Kidney capillary endothelial cell (primary cell): ENCODE measurements at places on chromosomes 6 and 20.

DNA sequence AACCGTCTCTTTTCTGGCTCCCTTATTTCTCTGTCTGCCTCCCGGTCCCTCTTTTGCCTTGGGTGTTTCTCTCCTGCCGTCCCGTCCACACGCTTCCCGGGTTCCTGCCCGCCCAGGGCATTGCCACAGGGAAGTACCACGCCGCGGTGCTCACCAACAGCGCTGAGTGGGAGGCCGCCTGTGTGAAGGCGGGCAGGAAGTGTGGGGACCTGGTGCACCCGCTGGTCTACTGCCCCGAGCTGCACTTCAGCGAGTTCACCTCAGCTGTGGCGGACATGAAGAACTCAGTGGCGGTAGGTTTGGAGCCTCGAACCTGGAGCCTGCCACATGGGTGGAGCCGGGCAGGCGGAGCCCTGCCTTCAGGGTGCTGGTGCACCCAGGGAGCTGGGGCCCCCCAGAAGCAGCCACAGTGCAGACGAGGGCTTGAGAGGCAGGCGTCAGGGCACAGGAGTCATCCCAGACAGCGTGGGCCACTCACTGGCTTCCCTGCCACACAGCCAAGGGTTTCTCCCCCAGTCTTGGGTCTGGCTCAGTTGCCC is 21.3 kb downstream of the NPEPL1 start:
- DNase-seq = no peak

DNA sequence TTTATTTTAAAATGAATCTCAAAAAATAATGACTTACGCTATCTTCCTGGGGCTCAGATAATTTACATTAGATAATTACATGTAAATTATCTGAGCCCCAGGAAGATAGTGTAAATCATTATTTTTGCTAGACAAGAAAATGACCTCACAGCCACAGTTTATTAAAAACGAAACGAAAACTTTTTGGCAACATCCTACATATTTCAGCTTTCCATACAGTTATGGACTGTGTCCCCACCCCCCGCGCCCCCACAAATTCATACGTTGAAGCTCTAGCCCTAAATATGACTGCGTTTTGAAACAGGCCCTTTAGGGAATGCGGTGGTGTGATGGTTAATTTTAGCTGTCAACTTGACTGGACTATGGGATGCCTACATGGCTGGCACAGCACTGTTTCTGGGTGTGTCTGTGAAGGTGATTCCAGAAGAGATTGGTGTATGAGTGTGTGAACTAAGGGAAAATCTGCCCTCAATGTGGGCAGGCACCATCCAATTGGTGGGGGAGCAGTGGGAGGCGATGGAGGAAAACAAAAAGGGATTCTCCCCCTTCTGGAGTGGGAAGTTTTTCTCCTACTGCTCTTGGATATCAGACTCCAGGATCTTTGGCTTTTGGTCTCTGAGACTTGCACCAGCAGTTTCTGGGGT is 52.6 kb downstream of the TRPC4AP start:
- no peak for DNase-seq

DNA sequence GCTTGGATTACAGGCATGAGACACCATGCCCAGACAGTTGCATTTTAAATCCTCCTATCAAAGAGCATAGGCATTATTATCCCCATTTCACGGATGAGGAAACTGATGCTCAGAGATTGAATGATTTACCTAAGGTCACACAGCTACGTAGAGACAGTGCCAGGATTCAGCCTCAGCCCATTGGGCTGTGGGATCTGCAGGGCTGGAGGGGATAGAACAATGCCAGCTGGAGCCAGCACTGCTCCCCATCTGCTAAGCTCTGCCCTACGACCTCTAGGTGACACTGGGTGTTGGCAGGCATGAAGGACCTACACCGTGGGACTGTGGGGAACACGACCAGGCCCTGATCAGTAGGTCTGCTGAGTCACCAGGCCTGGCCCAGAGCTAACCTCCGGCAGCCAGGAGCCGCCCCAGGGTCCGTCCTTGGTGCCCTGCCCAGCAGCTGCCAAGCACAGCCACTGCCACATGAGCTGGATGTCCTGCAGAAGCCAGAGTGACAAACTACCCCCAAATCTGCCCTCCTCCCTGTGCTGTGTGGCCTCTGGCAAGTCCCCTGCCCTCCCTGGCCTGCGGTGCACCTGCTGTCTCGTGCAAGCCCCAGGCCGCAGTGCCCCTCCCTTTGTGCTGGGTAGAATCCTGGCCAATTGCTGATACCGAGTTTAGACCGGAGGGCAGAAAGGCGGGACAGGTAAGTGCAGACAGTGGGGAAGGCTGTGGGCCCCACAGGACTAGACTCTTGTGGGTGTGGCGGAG is 47.6 kb upstream of the PTGIS start:
- no peak for DNase-seq

DNA sequence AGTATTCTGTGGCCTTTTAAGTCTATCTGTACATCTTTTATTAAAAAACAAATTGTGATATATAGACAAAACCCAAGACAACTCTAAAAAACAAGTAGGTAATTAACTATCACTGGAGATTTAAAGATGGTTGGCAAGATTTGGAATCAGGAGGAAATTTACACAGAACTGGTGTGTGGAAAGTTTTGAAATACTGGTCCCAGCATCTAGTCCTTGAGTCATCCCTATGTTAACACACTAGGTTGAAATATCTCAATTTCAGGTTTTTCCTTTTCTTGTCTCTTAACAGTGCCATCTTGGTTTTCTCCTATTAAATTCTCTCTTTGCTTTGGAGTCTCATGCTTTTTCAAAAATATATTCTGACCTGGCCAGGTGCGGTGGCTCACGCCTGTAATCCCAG is 27.5 kb downstream of the SASH1 start:
- DNase-seq = no peak

- DNase-seq = no peak
These were observed 61.0 kb upstream of the CDH4 start for GRCh38 chr20:61191096-61191495.

- peak; percentile 62 for DNase-seq
These were observed 41.8 kb upstream of the LAMA4 start for GRCh38 chr6:112296122-112296521.

GRCh38 chr20:2237059-2237458 is 58.7 kb upstream of the TGM3 start:
- no peak for DNase-seq

DNA sequence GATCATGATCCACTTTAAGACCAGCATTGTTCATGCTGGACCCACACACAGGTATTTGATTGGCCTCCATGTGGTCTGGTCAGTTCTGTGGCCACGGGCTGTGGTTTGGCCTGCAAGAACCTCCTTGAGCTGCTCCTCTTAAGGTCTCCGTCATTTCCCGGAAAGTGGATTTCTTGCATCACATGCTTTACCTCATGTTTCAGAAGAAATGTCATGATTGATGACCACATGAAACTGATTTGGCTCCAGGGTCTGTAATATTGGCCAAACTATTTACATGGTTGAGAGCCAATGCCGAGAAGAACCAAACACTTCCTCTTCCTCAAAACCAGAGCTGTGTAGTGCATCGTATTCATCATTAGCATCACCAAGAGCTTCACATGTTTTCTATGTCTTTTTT is 13.2 kb upstream of the RSPH3 start:
- no peak for DNase-seq

- DNase-seq = no peak
These were observed 605 bp downstream of the CDC5L start for GRCh38 chr6:44388135-44388487.

DNA sequence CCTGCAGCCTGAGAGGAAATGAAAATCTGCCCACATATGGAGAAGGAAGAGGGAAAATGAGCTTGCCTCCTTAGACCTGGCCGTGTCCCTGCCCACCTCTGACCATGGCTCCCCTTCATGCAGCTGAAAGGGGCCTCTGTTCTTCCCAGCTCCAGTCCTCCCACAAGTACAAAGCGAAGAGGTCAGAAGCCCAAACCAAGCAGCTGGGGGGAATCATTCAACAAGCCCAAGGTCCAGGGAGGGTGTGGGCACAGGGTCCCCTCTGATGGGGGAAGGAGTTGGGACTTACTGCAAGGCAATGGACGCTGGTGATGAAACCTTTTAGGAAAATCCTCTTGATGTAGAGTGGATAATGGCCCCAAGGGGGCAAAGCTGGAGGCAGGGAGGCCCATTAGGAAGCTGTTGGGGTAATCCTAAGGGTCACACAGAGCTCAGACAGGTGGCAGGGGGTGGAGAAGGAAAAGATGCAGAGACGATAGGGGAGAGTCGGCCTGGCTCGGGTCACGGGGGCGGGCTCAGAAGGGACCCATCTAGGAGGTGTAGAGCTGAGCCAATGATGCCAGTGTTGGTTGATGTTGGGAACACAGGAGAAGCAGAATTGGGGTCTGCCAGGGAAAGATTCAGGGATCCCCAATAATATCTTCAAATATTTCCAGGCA is 16.1 kb upstream of the GRM4 start:
- DNase-seq = no peak

- DNase-seq = no peak
These were observed 19.1 kb upstream of the IRF4 start for GRCh38 chr6:372336-372911.

- DNase-seq = no peak
These were observed 93.8 kb upstream of the CD93 start for GRCh38 chr20:23179766-23180403.

GRCh38 chr20:48822879-48823385 is 4.9 kb downstream of the PREX1 start:
- DNase-seq = no peak

DNA sequence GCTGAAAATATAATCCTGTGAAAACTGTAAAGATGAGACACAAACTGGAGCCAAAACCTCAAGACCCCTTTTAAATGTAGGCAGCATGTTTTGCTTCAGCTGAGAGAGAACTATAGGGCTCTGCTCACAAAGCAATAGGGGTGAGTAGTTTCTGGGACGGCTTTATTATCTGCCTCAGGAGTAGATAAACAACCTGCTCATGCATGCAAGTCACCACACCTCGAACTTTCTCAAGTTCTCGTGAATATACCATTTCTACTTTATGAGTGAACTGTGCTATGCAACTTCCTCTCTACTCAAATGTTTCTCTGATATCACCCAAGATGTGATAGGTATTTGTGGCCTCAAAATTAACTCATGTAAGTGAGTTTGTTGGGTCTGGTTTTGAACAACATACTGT is 7.5 kb upstream of the OOEP start:
- DNase-seq = no peak

- no peak for DNase-seq
These were observed 73.2 kb downstream of the TRERF1 start for GRCh38 chr6:42378536-42378935.

- no peak for DNase-seq
These were observed 227.4 kb upstream of the PLN start for GRCh38 chr6:118320652-118321051.

- DNase-seq = peak; percentile 90
These were observed at the start of gene IFT52 for GRCh38 chr20:43590392-43591303. TSS of gene IFT52 (plus strand) at chr20:43590937. CDS start at chr20:43594699, 3,762 bp downstream.

DNA sequence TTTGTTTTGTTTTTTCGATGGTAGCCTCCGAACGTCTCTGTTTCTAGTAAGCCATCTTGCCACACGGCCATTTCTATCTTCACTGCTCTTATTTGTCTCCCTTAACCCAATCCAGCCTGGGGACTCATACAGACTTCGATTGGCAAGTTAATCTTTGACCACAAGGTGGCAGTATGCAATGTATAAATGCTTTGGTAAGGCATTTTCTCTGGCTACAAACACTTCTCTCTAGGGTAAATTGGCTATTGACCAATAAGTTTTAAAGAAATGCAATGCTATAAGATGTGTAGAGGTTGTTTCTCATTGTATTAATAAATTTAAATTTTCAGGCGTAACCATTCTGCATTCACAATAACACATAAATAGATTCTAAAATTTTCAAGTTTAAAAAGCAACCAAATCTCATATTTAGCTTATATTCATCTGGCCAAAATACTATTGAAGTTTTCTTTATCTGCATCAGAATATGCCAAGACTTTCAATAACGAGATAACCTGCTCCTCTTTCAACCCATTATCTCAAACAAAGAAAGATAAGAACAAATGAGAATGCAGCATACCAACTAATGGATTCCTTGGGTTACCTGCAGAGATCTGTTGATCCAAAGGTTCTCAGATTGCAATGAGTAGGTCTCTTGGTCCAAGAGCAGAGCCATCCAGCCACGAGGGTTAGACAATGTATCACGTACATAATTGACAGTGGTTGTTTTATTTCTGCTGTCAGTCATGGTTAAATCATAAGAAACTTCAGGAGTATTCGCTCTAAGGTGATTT is 231.9 kb downstream of the PKHD1 start:
- DNase-seq = peak; percentile 42

DNA sequence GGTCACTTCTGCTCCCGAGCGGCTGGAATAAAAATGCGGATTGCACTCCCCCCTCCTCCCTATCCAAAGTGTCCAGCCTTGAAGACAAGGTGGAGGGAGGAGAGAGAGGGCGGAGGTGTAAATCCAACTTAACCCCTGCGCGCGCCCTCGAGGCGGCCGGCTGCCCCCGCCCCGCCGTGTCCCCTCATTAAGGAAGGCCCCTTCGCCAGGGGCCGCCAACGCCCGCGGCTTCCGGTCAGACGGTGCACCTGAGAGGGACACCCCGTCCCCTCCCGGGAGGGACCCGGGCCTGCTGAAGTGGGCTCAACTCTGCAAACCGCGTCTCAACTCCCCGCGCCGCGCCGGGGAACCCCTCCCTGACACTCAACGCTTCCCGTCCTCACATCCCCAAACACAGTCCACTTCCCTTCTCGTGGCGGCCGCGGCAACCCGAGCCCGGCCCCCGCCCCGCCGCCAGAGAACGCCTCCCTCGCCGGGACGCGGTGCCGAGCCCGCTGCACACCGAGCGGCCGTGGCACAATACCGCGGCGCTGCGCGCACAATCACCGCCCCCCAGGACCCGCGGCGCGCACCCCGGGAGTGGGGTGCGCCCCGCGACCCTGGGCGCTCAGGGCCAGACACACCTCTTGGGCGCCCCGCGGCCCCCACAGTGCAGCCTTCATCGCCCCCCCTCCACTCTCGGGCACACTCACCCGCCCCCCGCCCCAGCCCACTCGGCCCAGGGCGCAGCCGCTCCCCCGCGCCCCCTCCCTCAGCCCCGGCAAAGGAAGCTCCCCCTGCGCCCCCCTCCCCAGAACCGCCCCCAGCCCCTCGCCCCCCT is 102.5 kb downstream of the NOL4L start:
- peak; percentile 16 for DNase-seq

- DNase-seq = no peak
These were observed 96.1 kb upstream of the ARMC2 start for GRCh38 chr6:108751851-108752732.

DNA sequence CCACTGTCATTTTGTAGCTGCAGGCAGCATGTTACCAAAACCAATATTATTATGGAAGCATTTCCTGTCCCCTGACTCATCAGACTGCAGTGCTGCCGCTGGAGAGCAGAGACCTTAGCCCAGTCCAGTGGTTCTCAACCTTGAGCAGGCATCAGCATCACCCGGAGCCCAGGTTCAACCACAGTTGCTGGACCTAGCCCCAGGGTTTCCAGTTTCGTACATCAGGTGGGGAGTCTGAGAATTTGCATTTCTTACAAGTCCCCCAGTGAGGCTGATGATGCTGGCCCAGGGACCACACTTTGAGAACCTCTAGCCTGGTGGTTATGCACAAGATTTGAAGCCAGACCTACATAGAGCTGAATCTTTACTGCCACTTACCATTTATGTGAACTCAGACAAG is 47.3 kb downstream of the LY86 start:
- no peak for DNase-seq

GRCh38 chr6:166540631-166541331 is 45.7 kb downstream of the RAMACL start:
- DNase-seq = no peak

- DNase-seq = no peak
These were observed 30.3 kb upstream of the GATA5 start for GRCh38 chr20:62506087-62506486.
